ENCODE measurements at places on chromosomes 2 and 18.
A peak's percentile ranks its signal among the peaks of the same experiment; 100 is the strongest.

DNA sequence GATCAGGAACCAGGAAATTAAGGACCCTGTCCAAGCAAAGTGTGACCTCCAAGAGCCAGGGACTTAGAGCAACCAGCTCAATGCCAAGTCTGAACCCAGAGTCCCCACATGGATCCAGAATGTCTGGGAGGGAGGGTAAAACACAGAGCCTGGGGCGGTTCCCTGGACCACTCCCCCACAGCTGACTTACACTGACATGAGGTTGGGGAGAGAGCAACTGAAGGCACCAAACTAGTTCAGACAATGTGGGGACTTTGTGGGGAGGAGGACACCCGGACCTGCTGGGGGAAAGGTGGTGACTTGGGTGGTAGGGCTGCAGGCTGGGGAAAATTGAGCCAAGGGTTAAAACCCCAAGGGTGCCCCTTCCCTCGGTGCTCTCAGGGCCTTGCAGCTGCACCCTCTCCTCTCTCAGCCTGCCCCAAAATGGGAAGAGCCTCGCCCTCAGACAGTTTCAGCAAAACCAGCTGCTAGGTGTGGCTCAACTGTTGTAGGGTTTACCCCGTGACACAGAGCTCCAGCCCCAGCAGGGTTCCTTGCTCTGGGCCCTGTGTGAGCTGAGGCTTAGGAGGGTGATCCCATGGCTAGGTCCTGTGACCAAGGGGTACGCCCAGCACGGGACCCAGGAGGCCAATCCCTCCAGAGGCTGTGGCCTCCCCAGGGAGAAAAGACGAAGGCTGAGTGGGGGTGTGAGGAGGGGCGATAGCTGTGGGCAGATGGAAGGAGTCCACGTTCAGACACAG is 28.6 kb downstream of the MARCO start:
- DNase-seq = no peak

- no peak for DNase-seq
Observed at GRCh38 chr2:238568455-238569440, 142.0 kb downstream of the ASB1 start.

- DNase-seq = no peak
Observed at GRCh38 chr18:48915626-48916425, 34.9 kb downstream of the SMAD7 start.

DNA sequence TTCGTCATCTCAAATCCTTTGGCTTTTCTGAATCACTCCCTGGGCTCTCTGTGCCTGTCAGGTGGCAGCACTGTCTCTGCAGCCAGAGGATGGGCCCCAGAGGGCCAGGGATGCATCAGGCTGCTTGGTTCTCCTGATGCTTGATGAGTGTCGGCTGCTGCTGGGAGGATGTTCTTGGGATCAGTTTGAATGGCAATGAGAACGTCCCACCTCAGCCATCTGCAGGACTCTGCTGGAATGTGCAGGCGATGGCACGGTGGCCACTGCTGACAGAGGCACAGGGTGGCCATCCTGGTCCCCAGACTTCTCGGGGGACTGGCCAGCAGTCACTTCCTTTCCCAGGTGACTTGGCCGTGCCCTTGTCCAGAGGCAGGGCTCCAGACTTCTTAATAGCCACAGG is 146.0 kb downstream of the FAM210A start:
- no peak for DNase-seq

DNA sequence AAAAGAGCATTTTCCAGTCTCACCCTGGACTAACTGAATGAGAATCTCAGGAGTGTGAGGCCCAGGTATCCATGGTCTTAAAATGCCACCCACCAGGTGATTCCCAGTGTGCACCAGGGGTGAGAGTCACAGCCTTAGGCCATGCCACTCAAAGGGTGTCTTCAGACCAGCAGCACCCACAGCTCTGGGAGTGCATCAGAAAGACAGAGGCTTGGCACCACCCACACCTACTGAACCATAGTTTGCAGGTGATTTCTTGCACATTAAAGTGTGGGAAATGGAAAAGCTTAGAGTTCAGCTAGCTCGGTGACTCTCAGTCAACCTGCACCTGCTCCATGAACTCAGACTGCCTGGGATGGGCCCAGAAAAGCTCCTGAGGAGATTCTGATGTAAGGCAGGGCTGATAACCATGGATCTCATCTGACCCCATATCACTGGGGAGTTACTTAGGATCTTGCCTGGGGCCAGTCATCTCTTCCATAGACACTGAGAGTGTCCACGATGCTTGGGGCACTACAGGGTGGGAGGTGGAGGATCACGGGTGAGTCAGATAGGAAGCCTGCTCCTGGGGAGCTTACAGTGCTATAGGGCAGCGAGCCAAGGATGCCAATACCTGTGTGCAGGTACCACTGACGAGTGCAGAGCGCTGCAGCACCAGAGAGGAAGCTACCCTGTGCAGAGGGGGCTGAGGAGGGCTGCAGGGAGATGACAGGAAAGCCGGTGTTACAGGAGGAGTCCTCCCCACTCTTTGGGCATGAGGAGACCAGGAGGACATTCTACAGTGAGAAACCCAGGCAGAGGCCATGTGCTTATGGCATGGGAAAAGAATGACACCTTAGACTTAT is 4.6 kb downstream of the IL37 start:
- no peak for DNase-seq

GRCh38 chr2:98445683-98446581 is 1.3 kb downstream of the INPP4A start:
- peak; percentile 40 for DNase-seq

DNA sequence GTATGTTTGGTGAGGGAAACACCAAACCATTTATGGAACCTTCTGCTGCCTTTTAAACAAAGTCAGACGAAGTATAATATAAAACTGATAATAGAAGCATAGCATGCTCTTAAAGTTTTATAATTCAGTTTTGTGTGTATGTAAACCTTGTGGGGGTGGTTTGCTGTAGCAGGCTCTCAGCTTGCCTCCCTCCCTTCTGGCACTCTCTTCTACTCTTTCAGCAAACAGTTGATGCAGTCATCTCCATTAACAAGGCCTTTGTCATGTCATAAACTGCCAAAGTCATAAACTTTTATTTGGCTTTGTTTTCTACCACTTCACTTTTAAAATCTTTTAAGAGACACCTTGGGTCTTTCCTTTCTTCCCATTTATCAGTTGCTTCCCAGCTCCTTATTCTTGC is 448.2 kb upstream of the SETBP1 start:
- no peak for DNase-seq

- DNase-seq = no peak
Observed at GRCh38 chr18:21073180-21073579, 38.4 kb downstream of the ROCK1 start.

DNA sequence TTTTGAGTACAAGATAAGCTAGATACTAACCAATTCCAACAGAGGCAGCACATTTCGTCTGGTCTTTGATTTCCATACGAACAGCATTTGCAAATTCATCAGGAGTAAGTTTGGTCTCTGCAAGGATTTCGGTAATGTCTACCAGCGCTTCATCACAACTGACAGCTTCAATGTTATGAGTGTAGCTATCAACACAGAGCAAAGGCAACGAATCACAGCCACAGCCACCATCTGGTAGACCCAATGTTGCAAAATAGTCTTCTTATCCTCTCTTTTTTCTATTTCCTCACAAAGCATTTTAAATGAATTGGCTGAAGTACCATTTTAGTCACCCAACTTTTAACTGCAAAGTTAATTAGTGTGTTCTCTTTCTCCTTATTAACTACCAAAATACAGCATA is 68.3 kb downstream of the REV1 start:
- DNase-seq = no peak

- no peak for DNase-seq
Observed at GRCh38 chr2:27241761-27242613, 20.9 kb downstream of the SLC30A3 start.

- no peak for DNase-seq
Observed at GRCh38 chr2:60473546-60473945, 79.9 kb downstream of the BCL11A start.

DNA sequence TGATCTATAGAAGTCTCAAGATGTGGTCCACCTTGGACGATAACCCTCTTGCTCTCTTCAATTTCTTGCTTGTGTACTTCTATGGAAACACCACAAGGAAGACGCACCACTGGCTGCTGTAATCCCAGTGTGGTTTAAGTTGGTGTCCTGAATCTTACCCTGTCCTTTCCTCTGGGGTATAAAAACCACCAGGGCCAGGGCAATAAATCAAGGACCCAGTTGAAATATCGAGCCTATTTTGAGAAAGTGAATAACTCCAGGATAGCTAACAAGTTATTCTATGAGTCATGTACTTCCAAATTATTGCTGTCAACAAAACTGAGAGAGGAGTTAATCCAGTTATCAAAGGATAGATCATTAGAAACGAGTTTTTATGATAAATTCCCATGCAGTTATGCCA is 137.0 kb downstream of the RND3 start:
- no peak for DNase-seq

DNA sequence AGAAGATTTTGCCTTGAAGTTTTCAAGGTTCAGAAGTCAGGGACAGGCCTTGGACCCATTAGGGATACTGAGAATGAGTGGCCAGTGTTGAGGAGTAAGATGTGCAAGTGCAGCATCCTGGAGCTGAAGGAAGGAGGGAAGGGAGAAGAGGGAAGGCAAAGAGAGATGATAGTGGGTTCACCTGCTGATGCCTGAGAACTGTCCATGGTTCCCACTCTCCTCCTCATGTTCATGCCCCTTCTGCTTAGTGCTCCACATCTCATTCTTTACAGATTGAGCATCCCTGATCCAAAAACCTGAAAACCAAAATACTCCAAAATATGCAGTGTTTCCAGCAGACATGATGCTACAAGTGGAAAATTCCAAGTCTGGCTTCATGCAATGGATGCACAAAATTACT is 137.8 kb downstream of the CCDC102B start:
- DNase-seq = no peak

GRCh38 chr2:120760446-120761135 is 24.9 kb downstream of the GLI2 start:
- DNase-seq = no peak

GRCh38 chr2:236639461-236640235 is 70.0 kb downstream of the ACKR3 start:
- no peak for DNase-seq

DNA sequence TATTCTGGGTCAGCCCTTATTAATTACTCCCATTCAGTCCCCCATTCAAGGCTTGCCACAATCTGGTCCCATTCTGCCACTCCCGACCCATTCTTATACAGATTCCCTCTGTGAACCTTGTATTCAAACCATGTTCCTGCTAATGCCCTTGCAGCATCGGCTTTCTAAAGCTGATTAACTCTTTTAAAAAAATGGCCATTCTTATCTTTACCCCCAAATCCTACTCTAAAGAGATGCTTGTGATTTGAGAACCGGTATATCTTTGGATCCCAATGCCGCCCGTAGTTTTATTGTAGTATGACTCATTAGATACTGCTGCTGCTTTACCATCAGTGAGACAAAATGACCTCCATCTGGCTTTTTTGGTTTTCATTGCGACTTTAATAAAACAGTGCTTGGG is 72.2 kb downstream of the XRCC5 start:
- no peak for DNase-seq

DNA sequence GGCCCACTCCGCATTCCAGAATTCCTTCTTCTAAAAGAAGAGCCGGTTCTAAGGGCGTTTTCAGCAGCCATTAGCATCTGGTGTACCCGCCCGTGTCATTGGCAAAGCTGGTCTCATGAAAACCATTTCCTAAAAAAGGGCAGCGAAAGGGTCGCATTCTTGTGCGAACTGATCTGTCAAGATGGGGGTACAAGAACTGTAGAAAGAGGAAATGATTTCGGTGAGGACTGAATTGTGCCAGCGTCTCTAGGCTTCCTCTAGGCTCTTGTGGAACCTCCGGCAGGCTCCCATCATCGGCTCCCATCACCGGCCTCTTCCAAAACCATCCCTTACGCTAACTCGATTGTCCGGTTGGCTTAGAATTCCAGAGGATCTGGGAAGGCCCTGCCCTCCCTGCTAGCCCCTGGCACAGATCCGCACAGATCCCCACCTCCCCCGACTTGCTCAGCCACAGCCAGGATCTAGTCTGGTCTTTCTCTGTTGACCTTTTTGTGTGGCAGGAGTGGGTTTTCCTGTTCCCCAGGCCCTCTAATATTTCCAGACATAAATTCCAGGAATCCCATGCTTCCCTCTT is 1.3 kb downstream of the RAB31 start:
- DNase-seq = no peak

- no peak for DNase-seq
Observed at GRCh38 chr2:219483451-219484342, 15.0 kb upstream of the GMPPA start.

- no peak for DNase-seq
Observed at GRCh38 chr2:15754703-15755099, 163.0 kb downstream of the DDX1 start.

- no peak for DNase-seq
Observed at GRCh38 chr2:138712212-138712979, 67.8 kb downstream of the NXPH2 start.

DNA sequence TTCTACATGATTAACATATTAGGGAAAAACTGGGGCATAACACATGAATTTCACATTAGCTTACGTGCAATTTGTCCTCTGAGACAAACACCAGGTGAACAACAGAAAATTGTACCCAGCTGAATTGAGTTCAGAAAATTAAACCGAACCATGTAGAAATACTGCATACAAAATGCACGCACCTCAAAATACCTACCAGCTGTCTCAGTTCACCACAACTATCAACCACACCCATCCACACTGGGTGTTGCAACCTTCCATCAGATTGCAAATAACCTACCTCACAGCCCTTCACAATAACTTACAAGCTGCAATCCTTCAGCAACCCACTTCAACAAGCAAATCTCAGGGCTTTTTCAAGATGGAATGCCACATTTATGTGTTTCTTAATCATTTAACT is 55.9 kb downstream of the UNC50 start:
- DNase-seq = no peak

DNA sequence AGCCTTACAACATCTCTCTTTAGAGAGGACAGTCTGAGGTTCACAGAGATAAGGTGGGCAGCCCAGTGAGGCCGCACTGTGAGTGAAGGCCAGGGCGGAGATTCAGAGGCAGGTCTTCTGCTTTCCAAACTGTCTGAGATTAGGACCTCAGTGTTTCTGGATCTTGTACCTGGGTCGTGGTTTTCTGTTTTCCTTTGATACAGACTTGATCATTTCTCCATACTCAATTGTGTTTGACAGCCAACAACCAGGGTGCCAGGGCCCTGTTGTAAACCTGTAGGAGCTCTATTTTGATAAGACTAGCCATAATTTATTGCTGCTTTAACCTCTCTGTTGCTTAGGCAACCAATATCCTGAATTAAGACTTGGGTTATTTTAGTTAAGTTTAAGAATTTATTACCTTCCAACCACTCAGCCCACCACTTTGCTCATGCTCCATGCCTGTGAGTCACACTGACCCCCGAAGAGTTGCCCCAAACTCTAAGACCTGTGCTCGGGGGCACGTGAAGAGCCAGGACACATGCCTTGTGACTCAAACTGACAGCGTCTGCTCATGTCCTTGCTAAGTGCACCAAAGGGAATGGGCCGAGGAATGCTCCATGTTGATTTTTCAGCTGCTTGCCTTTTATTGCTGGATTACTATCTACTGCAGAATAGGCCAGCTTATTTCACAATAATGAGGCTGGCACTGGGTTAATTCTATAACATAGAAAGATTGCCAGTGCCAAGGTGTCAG is 248.6 kb downstream of the BCL2 start:
- no peak for DNase-seq

- DNase-seq = peak; percentile 33
Observed at GRCh38 chr2:98412751-98413458, 31.8 kb upstream of the INPP4A start.
